ENCODE measurements at places on chromosomes 12 and 14.

GRCh38 chr14:48643241-48643640 lies 942.9 kb downstream of the RPS29 start:
- DNase-seq = no peak

- DNase-seq = no peak
These were observed 4.3 kb downstream of the TTC6 start for GRCh38 chr14:37599507-37600368.

GRCh38 chr14:53458368-53458814 lies 305.3 kb upstream of the DDHD1 start:
- DNase-seq = no peak

DNA sequence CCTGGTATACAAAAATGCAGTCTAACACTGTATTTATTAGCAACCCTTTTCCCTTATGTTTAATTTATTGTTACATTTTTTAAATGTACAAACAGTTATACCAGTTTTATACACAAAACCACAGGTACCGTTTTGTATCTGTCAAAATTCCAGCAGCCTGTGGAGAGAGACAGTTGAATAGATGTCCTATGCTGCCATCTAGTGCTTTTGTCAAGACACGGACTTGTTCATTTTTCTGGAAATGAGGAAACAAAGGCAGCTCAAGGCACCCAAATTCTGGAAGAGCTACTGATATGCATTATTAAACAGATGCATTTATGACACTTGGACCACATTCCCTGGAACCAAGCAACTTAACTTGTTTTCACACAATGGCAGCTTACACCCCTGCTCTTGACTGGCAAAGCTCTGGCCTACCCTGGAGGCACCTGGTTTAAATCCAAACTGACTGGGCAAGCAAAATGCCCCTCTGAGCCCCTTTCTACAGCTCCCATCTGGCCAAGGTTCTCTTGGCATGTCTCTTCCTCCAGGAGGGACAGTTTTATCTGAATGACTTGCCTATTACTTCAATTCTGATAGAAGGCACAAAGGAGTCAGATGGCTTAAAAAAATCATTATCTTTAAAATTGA lies 286.9 kb upstream of the PRKD1 start:
- DNase-seq = peak; percentile 74

DNA sequence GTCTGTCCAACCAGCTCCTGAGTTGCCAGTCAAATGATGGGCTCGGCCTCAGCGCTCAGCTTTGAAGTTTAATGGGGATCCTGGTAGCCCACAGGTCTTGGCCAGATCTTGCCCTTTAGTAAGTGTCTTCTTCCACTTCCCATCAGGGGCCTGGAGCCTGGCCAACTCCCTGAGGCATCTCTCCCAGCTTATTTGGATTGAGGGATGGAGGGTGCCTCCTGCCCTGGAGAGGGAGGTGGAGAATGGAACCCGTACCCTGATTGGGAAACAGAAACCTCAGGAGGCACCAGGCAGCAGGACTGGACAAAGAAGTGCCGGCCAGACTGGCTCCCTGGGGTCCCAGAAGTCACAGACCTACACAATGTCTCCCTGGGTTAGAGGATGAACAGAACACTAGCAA lies 40.5 kb upstream of the LTBP2 start:
- DNase-seq = no peak

DNA sequence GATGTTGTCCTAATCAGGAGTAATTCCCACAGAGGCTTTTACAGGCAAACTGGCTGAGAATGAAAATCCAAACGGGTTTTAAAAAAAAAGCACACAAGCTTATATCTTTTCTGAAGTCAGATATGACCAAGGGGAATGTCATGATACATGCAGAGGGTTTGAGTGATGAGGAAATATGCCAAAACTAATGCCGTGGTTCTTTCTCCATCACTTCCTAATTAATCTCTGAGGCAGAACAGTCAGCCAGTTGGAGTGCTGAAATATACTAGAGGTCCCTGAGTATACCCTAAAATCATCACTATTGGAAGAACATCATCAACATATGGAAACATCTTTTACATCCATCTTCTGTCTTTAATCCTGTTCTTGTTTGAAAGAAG lies 160.8 kb upstream of the FAR2 start:
- DNase-seq = no peak

DNA sequence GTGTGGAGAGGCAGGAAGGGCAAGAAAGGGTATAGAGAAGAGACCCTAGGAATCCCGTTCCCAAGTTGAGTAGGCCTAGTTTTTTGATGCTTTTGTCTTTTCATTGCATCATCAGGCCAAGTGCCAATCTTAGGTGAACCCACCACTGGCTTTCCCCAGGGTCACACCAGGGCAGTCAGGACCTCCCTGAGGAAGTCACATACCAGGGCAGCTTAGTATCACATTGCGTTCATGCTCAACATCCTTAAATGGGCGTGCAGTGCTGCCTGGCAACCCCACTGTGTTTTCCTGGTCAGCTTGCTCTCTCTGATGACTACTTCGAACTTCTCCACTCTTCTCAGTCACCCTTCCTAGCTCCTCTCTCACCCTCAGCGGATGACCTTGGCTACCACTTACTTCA lies 9.0 kb downstream of the ASIC1 start:
- no peak for DNase-seq

GRCh38 chr12:13628067-13628466 lies 353.3 kb downstream of the GRIN2B start:
- DNase-seq = no peak

GRCh38 chr14:24162093-24162492 lies 1.0 kb downstream of the IRF9 start:
- DNase-seq = no peak

DNA sequence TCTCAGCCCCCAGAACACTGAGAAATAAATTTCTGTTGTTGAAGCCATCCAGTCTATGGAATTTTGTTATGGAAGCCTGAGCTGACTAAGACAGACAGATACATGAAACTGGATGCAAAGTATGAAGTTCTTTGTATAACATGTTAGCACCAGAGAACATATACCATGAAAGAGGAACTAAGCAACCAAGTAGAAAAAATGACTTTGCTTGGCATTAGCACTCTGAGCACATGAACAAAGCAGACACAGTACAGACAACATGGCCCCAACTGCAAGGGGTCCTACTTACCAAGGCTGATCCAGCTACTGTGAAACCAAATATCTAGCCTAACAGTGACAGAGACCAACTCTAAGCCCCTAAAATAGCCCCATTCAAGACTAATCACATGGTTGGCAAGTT lies 13.8 kb downstream of the EXOC5 start:
- DNase-seq = no peak

DNA sequence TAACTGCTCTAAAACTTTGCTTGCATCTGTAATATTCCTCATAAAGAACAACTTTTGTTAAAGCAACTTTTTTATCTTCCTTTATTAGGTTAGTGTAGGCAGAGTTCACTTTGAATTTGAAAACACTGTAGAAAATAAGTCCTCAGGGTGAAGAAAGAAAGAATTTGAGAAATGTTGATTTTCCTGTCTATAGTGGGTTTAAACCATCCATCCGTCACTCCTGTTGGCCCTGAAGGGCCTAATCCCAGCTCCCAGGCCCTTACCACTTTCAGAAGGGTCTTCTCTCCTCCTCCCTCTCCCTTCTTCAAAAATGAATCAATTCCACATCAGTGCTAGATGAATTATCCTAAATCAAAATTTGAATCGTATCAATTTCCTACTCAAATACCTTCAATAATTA lies 4.9 kb upstream of the SLC2A3 start:
- no peak for DNase-seq

GRCh38 chr14:42323426-42323825 lies 716.8 kb downstream of the LRFN5 start:
- DNase-seq = no peak

DNA sequence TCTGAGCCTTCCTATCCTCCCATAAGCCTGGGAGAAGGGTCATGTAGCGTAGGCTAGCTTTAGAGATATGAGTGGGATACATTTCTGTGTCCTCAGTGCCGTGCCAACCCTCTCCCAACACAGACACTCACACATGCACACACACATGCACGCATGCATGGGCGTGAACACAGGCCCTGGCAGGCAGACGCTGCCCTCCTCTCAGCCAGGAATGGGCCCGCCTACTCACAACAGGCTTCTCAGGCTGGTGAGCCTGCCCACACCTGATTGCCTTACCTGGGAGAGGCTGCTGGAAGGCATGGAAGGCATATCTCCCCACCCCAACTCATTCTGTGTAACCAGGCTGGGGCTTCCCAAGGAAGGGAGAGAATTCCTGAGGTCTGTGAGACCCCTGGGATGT lies 12.8 kb upstream of the ACVR1B start:
- no peak for DNase-seq

- DNase-seq = no peak
These were observed 411.4 kb upstream of the SOX5 start for GRCh38 chr12:24360907-24361306.

DNA sequence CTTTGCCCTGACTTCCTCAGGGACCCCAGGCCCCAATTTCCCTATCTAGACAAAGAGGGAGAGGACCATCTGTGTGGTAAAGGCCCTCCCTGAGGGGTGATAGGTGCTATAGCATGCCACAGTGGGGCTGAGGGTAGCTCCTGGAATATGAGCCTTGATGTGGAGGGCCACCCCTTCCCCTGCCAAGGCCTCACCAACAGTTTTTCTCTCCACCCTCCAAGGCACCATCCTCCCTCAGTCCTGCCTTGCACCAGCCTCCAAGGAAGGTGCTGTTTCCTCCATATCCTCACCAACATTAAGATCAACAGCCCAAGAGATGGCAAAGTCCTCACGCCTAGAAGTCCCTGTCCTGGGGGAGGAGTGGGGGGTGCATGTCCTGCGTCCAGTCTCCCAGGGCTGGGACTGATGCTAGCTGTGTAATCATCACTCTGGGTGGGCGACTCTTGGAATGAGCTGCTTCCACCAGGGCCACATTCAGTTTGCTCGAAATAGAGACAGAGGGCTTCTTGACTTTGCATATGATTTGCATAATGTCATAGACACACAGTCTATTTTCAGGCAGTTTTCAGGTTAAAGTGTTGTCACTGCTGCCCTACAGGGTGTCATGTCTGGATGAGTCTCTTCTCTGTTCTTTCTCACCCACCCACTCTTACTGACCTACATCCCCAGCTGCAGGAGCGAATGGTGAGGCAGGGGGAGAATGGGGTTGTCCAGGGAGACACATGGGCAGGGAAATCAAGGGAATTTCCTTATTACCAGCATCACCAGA lies 17.4 kb downstream of the ACVRL1 start:
- no peak for DNase-seq

DNA sequence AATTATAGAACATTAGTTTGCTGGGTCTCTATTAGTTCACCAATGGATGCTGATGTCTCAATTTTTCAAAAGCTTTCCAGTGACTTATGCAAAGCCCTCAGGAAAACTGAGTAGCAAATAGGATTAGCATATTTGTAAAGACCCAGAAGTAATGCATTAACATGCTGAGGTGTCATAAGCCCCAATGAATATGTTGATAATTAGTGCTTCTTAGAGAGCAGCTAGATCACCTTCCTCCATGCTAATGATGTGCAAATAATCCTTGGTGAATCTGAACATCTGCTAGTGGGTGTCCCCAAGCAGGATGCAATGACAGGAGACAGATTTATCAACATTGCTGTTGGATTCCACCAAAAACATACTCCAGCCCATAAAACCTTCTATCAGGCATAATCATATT lies 19.0 kb downstream of the IFNG start:
- no peak for DNase-seq

- no peak for DNase-seq
These were observed 216.1 kb downstream of the PPM1H start for GRCh38 chr12:62718762-62719426.

DNA sequence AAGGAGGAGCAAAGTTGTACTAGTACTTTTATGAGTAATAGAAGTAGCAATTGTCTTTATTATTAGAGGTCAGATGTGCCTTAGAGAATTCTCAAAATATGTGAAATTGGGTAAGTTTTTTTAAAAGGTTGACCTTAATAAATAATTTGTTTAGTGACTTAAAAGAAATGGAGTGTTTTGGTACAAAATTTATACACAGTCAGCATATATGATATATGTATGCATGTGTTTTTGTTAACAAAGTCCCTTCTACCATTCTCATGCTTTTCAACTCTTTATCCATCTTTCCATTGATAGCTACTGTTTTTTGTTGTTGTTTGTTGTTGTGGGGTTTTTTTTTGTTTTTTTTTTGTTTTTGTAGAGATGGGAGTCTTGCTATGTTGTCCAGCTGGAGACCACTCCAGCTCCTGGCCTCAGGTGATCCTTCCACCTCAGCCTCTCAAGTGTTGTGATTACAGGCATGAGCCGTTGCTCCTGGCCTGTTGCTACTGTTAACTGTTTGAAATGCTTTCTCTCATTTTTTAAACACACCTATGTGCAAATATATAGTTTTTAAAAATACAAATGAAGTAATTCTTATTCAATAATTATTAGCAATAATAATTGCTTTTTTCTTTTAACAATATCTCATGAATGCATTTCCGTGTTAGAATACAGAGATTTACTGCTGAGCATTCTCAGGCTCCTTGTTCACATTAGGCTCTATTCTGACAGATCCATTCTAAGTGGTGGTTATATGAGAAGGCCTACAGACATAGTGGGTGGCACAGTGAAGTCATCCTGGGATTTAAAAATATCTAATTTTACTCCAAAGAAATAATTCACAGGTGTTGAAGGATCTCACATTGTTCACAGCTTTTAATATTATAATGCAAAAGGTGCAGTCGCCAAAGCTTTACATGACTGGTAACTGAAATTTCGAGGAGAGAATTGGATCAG lies 10.4 kb downstream of the NAA30 start:
- no peak for DNase-seq

DNA sequence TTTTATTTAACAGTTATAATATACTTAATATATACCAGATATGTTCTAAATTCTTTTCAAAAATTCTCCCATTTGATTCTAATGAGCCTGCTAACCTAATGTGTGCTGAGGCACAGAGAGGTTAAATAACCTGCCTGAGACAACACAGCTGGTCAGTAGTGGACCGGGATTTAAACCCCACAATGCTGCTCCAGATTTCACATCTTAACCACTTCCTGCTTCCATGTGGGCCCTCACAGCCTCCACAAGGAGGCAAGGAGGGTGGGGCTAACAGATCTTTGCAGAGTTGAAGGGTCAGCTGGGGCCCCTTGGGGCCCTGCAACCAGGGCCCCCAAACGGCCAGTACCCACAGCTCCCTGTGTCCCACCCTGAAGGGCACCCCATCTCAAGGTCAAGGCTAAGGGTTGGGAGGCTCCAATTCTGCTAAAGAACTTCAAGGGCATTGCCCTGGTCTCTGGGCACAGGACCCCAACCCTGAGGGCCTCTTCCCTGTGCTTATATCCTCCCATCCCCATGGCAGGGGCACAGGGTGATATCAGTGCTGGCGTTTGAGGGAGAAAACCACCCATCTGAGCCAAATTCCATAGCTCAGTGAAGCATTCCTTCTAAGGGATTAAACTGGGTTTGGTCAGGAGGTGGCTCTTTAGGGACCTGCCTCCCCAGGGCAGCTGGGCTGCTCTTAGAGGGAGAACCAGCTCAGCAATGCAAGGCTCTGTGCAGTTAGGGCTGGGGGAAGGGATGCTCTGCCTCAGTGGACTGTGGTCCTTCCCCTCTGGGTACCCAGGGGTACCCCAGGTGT lies 2.2 kb downstream of the KRT80 start:
- DNase-seq = no peak

- DNase-seq = peak; percentile 64
These were observed 309.2 kb upstream of the TBX3 start for GRCh38 chr12:114993165-114993564.

- DNase-seq = peak; percentile 12
These were observed 711 bp downstream of the SBNO1 start for GRCh38 chr12:123363740-123364531.

GRCh38 chr12:111214401-111214800 lies 154.5 kb downstream of the PHETA1 start:
- DNase-seq = no peak
